ENCODE measurements at places on chromosomes 1 and 21.

DNA sequence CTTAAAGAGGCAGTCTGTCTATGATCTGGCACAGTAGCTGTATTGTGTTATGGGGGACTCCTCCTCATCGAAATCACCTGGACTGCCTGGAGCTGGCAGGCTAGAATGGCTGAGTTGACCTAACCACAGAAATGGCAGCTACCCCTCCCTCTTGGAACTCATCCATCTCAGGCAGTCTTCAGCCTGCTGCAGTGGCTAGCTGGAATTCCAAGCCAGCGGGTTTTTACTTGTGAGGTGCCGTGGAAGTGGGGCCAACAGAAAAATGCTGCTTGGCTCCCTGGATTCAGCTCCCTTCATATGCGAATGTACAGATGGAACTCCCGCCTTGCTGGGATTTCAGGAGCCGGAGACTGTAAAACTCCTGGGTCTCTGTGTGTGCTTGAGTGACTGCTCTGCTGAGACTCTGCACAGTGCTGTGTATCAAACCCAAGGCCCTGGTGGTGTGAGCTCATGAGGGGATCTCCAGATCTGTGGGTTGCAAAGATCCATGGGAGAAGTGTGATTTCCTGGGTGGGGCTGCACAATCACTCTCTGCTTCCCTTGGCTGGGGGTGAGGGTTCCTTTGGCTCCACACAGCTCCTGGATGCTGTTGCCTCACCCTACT is 316.9 kb downstream of the CTH start:
- no peak for DNase-seq

DNA sequence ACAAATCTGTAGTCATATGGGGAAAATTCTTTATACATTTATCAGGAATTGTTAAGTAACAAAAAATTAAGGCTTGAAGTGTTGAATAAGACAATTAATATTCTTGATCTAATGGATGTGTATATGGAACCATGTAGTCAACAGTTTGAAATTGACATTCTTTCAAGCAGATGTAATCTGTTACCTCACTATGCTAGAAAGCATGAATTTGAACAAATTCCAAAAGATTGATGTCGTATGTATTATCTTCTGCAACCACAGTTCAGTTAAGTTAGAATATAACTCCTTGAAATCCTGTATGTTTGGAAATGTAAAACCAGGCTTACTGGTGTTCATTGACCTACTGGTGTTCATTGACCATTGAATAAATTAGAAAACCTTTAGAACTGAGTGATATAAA is 16.1 kb downstream of the CCDC18 start:
- no peak for DNase-seq

DNA sequence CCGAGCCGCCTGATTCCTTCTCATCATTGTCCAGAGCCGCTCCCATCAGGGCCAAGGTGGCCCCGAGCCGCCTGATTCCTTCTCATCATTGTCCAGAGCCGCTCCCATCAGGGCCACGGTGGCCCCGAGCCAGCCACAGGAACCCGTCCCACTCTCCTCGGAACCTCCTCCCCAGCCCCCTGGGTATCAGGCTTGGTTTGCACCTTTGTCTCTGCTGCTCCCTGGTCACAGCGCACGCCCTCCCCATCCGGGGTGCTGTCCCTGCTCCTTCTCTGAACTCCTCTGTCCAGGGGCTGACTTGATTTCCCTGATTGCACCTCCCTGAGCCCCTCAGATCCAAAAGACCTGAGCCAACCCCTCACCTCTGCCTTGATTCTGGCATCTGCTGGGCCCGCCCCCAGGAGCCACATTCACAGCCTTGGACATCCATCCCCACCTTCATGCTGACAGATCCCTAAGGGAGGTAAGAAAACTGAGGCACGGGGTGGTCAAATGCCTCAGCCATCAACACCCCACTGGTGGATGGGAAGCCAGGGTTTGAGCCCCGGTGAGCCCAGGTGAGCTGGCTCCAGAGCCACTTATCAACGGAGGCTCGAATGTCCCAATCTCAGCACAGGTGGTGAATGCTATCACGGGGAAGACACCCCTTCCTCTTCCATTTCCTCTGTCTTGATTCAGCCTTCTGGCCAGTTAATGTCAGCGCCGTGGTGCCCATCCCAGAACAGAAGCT is 25.6 kb upstream of the COL18A1 start:
- DNase-seq = no peak

- no peak for DNase-seq
These were observed 92.0 kb downstream of the KIF1B start for GRCh38 chr1:10302416-10302815.

DNA sequence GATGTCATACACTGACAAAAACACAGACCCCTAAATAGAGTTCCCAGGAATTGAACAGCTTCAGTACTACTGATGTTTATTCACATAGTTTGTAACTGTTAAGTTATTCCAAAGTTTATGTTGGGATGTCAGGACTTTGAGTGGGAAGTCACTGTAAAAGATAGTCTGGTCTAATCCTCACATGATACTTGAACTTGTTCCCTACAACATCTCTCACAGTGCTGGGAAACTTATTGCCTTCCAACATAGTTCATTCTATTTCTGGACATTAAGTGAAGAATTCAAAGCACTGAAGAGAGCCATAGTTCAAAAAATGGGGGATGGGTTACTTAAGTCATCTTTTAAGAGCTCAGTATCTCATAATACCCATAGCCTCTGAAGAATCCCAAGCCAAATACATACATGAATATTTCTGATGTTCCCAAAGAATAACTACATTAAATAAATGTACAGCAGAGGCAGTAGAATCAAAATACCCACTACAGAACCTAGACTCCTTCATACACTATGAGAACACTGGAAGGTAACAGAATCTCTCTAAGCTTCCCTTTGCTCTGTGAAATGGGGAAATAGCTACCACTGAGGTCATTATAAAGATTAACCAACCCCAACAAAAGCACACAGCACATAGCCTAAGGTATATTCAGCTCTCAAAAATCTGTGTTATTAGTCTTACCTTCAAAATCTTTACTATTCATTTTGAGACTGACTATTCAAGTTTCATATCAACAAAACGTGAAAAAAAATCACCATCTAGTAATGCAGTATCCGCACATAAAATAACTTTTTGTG is 81.4 kb downstream of the ESRRG start:
- no peak for DNase-seq

- no peak for DNase-seq
These were observed 7.0 kb upstream of the MMEL1 start for GRCh38 chr1:2639607-2640521.

DNA sequence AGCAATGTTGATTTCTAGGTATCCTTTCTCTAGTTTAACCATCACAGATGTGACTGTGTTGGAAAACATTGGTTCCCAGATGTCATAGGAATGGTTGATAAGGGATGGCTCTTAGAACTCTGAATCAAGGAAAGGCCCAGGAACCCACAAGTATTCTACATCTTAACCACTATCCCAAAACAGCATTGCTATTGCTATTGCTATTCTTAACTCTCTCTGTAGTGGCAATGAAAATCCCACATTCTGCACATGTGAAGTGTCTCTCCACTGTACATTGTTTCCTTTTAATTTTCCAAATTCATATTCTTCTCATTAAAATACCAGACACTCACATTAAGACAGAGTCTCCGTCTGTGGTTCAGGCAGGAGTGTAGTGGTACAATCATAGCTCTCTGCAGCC is 420.4 kb upstream of the RUNX1 start:
- DNase-seq = no peak

GRCh38 chr1:108028841-108029388 is 63.9 kb upstream of the VAV3 start:
- no peak for DNase-seq

GRCh38 chr1:177063648-177064047 is 100.9 kb downstream of the ASTN1 start:
- DNase-seq = no peak

DNA sequence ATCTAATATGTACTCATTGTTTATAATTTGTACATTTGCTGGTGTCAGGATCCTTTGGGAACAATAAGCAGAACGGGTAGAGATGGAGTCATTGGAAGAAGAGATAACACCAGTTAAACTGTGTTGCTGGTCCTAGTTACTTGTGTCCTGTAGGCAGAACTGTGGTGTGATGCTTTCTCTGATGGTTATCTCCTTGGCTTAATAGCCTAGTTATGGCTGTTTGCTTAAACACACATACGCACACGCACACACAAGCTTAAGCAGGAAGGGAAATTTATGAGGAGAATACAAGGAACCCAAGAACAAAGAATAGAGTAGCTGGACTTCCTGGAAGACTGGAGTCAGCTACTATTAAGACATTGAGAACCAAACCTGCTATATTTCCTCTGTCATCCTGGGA is 5.7 kb upstream of the PKN2 start:
- DNase-seq = no peak

DNA sequence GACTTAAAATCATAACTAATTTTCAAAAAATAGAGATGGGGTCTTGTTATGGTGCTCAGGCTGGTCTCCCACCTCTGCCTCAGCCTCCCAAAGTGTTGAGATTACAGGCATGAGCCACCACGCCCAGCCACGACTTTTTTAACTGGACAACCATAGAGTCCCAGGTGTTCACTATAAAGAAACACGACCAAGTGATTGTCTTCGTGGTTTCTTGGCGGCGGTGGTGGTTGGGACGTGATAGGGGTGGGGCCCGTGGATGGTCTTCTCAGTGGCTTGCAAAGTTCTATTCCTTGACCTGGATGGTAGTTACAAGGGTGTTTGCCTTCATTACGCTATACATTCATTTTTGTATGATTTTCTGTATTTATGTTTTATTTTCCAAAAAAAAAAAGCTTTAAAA is 34.6 kb upstream of the COX20 start:
- no peak for DNase-seq

DNA sequence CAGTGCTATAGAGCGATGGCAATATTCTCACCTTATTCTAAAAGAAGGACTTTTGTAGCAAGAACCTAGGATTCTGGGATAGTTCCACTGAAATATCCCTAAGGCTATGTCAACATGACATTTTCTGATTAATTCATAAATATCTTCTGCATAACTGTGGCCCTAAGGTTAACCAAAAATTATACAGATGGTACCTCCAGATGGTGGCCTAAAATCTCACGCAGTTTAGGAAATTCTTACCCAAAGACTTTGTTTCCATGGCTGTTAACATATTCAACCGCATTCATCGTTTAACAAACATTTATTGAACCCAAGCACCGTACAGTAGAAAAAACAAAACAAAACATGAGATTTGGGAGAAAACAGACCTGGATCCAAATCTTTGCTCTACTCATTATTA is 19.1 kb downstream of the NID1 start:
- no peak for DNase-seq

- no peak for DNase-seq
These were observed 35.7 kb downstream of the EDARADD start for GRCh38 chr1:236429715-236430274.

- no peak for DNase-seq
These were observed 125.7 kb downstream of the CRB1 start for GRCh38 chr1:197393772-197394171.

- peak; percentile 31 for DNase-seq
These were observed 37.3 kb downstream of the PABPC4 start for GRCh38 chr1:39539252-39539790.

- DNase-seq = no peak
These were observed 18.8 kb downstream of the TMCC2 start for GRCh38 chr1:205246351-205247119.

DNA sequence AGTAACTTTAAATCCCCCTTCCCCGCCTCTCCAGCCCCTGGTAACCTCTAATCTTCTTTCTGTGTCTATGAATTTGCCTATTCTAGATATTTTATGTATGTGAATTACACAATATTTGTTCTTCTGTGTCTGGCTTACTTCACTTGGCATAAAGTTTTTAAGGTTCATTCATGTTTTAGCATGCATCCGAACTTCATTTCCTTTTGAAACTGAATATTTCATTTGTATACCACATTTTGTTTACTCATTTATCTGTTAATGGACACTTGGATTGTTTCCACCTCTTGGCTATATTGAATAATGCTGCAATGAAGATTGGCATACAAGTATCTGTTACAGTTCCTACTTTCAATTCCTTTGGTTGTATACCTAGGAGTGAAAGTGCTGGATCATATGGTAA is 205.3 kb downstream of the TM2D1 start:
- no peak for DNase-seq

GRCh38 chr1:28883242-28883616 is 31.1 kb upstream of the EPB41 start:
- no peak for DNase-seq

GRCh38 chr1:172697534-172698002 is 38.7 kb downstream of the FASLG start:
- DNase-seq = no peak

DNA sequence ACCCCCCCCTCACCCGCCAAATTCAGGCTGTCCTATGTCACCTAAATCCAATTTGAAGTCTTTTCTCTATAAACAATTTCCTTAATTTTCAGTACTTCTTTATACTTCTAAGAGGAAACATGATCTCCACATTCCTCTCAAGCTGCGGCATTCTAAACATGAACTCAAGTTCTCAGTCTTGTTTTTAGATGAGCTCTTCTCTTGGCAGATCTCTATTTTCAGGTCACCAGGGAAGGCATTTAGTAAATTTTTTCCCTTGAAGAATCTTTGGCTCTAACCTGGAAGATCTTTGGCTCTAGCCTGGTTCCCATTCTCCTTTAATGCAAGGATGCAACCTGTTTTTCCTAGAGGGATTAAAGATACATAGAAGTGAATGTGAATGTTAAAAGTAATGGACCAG is 193.4 kb downstream of the ATG4C start:
- DNase-seq = no peak

- no peak for DNase-seq
These were observed 402.0 kb downstream of the MATN1 start for GRCh38 chr1:30321246-30321910.

- DNase-seq = no peak
These were observed 49.3 kb downstream of the CDC42BPA start for GRCh38 chr1:227268943-227269342.

DNA sequence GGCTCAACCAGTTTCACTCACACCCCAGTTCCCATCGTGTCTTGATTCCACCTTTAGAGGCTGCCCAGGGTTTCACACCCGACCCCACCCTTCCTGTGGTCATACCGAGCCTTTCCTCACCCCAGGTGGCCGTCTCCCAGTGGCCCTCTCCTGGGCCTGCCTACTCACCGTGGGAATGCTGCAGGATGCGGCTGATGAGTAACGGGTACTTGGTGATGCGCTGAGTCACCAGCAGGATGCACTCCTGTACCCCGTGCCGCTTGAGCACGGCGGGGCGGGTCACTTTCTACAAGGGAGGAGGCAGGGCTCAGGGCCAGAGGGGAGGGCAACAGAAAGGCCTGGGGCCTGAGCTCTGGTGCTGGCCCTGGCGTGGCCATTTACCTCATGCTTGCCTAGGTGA is 16.4 kb downstream of the ARHGEF2 start:
- DNase-seq = peak; percentile 41

- peak; percentile 66 for DNase-seq
These were observed 111.2 kb downstream of the FASLG start for GRCh38 chr1:172770071-172770470.

DNA sequence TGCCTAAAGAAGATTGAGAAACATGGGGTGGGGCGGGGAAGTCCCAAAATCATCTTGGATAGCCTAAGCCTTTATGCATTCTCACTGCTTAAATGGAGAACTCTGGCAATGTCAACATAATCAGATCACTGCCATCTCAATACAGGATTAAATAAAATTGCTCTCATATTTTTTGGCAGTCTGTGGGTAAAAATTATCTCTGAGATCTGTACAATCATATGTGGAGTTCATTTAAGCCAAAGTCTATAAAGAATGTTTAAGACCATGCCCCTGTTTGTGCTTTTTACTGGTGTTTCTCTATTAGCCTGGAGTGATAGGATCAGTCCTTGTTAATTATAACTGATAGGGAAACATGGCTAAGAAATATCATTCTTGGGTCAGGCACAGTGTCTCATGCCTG is 136.3 kb downstream of the GPR52 start:
- DNase-seq = no peak

- DNase-seq = no peak
These were observed 24.1 kb downstream of the SHISA4 start for GRCh38 chr1:201912832-201913231.

- DNase-seq = no peak
These were observed 222.4 kb downstream of the LRRC40 start for GRCh38 chr1:69982992-69983391.
